ENCODE measurements at places on chromosomes 7 and 10.
A peak's percentile ranks its signal among the peaks of the same experiment; 100 is the strongest.

DNA sequence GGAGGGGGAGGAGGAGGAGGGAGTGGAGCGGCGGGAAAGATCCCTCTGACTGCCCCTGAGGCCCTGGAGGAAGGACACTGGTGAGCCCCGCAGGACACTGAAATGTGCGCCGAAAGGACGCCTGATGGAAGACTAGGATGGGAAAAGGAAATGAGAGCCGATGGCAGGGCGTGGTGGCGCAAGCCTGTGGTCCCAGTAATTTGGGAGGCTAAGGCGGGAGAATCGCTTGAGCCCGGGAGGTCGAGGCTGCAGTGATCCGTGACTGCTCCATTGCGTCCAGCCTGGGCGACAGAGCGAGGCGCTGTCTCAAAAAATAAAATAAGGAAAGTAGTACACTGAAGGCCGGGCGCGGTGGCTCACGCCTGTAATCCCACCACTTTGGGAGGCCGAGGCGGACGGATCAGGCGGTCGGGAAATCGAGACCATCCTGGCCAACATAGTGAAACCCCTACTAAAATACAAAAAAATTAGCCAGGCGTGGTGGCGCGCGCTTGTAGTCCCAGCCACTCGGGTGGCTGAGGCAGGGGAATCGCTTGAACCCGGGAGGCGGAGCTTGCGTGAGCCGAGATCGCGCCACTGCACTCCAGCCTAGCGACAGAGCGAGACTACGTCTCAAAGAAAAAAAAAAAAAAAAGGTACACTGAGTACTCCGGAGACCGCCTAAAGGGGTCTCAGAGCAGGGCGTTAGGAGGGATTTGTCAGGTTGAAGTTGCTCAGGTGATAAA is 561 bp upstream of the HNRNPF start:
- peak; percentile 58 for DNase-seq

- no peak for DNase-seq
These were observed 50.5 kb downstream of the TMEM60 start for GRCh38 chr7:77747718-77748117.

- no peak for DNase-seq
These were observed 109.7 kb upstream of the GDF10 start for GRCh38 chr10:47190301-47190700.

GRCh38 chr7:116239434-116239833 is 29.1 kb downstream of the TES start:
- no peak for DNase-seq

DNA sequence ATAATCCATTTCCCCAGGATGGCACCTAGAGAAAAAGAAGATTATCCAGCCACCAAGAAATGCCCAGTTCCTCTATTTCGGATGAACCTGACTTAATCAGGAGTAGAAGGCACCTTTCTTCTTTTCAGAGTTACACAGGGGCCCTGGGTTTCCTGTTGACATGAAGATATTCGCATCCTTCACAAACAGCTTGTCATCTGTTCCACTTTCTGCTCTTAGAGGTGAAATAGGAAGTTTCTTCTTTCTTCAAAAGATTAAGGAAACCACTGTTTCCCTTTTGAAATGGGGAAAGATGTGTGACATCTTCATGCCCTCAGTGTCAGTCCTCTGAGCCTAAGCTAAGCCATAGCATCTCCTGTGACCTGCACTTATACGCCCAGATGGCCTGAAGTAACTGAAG is 39.1 kb upstream of the RAB18 start:
- no peak for DNase-seq

GRCh38 chr7:127717502-127718339 is 65.7 kb downstream of the SND1 start:
- DNase-seq = no peak

DNA sequence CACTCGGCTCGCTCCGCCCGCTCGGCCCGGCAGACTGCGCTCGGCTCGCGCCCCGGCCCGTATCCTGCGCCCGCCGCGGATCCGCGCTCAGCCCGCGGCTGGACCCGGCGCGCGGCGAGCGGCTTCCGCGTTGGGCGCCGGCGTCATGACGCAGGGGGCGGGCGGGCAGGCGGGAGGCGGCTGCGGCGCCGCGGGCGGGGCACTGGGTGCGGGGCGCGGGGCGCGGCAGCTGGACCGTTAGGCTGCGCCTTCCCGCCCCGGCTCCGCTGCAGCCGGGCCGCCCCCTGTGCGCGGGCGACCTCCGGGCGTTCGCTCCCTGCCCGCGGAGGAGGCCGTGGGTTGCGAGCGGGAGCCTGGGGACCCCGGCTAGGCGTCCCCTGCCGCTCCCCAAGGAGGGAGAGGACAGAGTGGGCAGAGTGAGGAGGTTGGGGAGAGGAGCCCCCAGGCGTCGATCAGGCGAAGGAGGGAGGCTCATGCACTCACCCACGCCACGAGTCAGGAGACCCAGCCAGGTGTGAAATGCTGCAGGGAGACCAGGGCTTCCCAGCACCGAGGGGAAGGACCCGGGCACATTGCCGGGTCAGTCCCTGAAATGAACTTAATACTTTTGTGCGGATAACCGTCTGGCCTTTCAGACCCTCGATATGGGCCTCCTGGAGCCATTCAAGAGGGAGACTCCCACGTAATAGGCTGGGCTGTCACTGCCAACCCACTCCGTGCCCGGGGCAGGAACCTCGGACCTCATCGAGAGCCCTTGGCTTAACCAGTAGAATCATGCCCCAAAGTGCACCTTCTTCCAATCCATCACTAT is at the start of gene PIP4K2A:
Gene PIP4K2A, minus strand, starts transcription at position 100 of the 811 bp plus-strand sequence. CDS start 252 bp downstream, outside the sequence.
- peak; percentile 50 for DNase-seq

- DNase-seq = no peak
These were observed 266 bp upstream of the STMP1 start for GRCh38 chr7:135662123-135662372.

DNA sequence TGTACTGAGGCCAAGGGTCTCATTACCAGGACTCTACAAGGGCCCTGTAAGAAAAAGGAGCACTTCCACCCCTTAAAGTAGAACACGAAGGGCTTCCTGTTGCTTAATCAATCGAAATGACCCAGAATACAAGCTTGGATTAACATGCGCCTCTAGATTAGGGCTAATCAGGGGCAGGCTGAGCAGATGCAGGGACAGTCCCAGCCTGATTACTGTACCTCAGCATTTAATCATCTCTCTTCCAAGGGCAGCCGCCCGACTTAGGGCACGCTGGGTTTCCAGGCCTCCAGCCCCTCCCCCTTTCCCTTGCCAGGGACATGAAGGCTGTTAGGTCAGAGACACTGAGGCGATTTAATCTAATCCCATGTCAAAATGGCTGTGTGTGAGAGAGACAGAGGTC is 138.6 kb downstream of the NRF1 start:
- no peak for DNase-seq

DNA sequence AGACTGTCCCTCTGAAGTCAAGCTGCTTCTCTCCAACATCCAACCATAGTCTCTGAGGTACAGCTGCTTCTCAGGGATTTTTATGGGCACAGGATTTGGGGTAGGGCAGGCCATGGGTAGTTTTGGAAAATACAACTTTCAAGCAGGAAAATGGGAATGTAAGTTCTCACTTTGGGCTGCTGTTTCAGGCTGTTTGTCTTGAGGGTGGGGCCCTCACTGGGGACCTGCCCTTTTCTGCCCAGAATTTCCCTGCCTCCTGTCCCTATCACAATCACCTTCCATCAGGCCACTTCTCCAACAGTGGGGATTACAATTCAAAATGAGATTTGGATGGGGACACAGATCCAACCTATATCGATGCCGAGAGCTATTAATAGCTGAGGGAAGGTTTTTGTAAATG is 24.5 kb downstream of the SSMEM1 start:
- no peak for DNase-seq

- no peak for DNase-seq
These were observed 690.3 kb downstream of the REEP3 start for GRCh38 chr10:64211466-64211865.

DNA sequence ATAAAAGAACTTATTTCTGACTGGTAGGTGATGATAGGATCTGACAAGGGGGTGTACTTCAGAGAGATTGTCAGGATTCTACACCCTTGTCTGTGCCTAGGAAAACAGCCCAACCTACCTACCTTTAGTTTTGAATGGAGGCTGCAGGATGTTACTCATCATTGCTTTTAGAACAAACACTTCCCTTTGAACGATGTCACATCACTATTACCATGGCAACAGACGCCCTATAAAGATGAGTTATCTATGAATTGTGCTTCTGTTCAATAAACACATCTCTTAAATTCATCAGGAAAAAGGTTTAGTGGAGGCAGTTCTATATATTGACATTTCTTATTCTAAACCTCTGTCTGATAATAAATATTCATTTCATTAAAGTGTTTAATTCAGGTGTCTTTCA is 362.4 kb downstream of the CNTNAP2 start:
- DNase-seq = no peak

GRCh38 chr7:26398756-26399509 is 107.3 kb downstream of the SNX10 start:
- no peak for DNase-seq

- no peak for DNase-seq
These were observed 166.0 kb upstream of the WDR11 start for GRCh38 chr10:120685136-120685535.

- DNase-seq = no peak
These were observed 550.8 kb downstream of the IPMK start for GRCh38 chr10:57716884-57717283.

- DNase-seq = no peak
These were observed 21.7 kb upstream of the RNF32 start for GRCh38 chr7:156618780-156619367.

DNA sequence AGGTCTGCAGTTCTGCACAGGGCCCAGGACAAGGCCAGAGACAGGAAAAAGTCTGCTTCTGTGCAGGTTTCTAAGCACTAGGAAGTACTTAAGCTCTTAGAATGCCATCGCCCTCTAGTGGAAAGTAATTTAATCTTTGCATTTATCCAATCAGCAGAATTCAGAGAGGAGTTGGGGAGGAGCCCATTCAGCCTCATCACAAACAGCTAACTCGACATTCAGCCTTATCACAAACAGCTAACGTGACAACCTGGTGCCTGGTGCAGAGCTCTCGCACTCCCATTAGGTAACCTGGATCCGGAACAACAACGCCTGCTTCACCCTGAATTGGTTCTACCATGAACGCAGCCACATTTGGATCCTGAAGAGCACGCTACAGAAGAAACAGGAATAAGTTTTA is 15.2 kb downstream of the OAT start:
- DNase-seq = no peak

DNA sequence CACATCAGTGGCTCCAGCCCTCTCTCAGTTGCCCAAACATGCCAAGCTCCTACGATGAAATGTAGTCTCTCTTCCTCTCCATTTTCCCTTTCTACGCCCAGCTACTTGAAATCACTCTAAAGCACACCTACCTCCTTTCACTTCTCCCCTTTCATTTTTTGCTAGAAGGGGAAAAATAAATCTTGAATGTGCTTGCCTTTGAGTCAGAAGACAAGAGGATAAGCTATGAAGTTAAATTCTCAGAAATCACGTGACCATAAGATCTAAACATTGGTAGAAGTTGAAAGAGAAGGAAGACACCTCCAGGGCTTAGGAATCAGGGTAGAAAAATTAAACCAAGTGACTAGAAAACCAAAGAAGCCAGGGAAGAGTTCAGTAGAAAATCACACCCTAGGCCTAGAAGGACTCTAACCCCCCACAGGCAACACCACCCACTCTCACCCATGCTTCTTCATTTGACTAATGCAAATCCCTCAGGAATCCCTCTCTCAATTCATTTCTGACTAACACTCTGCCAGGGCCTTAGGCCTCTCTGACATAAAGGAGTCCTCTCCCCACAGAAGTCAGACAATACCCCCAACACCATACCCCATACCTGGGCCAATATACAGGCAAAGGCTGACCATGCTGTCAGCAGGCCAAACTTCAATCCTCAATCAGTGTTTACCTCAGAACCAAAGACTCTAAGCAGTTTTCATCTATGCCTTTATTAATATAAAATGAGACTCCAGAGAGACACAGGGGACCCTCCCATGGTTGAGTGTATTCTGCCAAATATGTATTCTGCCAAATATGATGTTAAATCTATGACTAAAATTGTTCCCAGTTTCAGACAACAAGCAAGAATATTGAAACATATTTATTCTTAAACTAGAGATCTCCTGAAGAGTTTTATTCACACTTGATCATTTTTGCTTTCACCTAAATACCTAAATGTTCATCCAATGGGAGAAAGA is 84.8 kb downstream of the ELMO1 start:
- DNase-seq = no peak

GRCh38 chr7:33400214-33400538 is 270.8 kb downstream of the BBS9 start:
- no peak for DNase-seq

Data from stimulated activated CD8-positive, alpha-beta memory T cell treated with anti-CD3 and anti-CD28 coated beads, Interleukin-4, amount 100 ng/mL, for 4 hours (primary cell).